ENCODE measurements at places on chromosomes 11 and 22.

GRCh38 chr11:46359953-46360352 is 12.7 kb downstream of the DGKZ start:
- DNase-seq: no peak

DNA sequence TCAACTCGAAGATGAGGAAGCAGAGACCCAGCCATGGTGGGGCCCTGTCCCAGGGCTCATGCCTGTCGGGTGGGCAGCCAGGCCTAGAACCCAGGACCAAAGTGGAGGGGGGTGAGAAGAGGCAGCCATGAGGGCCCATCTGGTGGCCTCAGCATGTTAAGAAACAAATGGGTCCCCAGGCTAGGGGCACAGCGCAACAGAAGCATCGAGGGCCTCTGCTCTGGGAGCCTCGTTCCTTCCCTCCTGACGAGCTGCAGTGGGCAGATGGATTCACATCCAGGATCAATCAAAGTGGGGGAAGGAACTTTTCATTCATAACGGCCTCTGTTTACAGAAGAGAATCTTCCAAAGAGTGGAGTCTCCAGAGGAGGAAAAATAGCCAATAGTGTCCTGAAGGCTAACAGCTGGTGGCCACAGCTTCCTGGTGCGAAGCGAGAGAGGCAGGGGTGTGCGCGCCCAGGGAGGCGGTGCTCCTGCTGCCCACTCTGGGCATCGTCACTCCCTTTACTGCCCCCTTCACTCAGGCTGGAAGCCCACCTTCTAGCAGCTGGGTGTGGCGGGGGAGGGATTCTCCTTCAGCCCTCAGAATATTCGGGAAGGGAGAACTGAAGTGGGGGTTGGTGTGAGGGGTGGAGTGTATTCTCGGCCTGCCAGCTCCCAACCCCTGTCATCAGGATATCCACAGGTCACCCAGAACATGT is 4.3 kb downstream of the CBX7 start:
- DNase-seq: no peak

- no peak for DNase-seq
These were observed 18.4 kb downstream of the ACO2 start for GRCh38 chr22:41487037-41487935.

- DNase-seq: no peak
These were observed 1.6 kb downstream of the NADSYN1 start for GRCh38 chr11:71454470-71455113.

DNA sequence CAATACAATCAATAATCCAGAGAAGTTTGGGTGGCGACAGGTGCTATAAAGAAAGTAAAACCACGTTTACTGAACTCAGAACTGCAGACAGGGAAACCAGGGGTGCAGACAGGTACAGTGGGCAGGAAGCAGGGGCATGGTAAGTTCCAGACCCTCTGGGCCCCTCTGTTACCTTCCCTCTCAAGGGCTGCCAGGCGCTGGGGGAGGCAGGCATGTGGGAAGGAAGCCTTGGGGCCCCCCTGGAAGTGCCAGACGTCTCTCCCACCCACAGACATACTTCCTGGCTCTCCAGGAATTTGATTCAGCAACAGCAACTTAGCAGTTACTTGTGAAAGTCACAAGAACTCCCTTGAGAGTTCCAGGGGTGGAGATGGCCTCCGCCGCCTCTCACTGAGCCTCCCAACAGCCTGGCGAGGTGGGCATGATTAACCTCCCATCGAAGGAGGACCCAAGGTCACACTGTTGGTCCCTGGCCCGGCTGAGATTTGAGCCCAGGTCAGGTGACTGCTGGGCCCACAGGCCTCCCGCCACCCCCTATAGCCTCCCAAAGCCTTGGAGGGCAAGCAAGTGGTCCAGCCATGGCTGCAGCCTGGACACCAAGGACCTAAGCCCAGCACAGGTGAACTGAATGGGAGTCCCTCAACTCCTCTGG is 14.1 kb upstream of the TSKU start:
- no peak for DNase-seq

- DNase-seq: no peak
These were observed 8.9 kb downstream of the SCN4B start for GRCh38 chr11:118143661-118144185.

DNA sequence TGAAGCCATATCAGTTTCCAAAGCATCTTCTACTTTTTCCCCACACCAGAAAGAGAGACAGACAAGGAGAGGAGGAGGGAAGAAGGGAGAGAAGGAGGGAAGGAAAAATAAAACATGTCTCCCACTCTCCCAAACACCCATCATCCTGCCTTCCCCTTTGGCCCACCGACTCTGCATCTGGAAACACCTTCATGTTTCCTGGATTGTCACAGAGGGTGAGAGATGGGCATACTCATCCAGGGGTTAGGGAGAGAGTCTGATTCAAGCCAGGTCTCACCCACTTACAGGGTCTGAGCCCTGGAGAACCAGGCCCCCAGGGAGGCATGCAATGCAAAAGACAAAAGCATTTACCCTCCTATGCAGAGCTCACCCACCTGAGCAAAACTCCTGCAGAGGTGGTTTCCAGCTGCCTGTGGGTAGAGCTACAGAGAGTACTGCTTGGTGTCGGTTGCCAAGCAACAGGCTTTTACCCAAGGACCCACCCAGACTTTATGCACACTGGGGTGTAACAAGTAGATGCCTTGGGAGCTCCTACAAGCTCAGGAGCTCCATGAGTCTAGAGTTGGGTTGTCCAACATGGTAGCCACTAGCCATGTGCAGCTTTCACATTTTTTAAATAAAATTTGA is 33.4 kb downstream of the MN1 start:
- no peak for DNase-seq
